H7 (cell line): ENCODE measurements at places on chromosomes 7 and 10.

DNA sequence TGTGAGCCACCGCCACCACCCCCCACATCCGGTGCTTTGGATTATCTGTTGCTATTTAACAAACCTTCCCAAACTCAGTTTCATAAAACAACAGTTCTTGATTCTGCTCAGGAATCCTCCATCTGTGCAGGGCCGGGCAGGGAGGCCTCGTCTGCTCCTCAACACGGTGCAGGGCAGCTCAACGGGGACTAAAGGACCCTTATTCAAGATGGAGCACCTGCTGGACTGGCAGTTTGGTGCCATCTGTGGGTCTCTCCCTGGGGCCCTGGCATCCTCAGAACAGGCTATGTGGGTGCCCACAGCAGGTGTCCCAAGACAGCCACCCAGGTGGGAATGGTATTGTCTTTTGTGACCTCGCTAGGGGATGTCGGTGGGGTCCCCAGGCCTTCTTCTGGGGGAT, 31.0 kb upstream of the ELFN1 start:
- DNase-seq: peak; percentile 14

GRCh38 chr7:121302214-121302745, 26.5 kb upstream of the WNT16 start:
- DNase-seq: no peak

- no peak for DNase-seq
These were observed 3.4 kb downstream of the PHYH start for GRCh38 chr10:13296476-13296875.

DNA sequence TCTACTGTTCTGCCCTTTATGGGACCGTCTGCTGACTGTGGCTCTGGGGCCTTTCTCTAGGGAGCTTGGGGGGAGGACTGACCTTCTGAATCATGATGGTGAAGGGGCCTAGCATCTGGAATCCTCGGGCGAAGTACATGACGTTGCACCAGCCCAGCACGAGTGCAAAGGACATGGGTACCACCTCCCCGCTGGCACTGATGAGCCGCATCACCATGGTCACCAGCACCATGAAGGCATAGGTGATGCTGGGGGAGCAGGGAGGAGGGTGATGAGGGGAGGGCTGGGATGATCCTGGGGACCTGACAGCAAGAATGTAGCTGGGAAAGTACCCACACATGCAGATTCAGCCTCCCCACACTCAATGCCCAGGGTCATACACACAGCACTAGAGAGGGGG, 11.1 kb downstream of the TRPV6 start:
- DNase-seq: no peak

DNA sequence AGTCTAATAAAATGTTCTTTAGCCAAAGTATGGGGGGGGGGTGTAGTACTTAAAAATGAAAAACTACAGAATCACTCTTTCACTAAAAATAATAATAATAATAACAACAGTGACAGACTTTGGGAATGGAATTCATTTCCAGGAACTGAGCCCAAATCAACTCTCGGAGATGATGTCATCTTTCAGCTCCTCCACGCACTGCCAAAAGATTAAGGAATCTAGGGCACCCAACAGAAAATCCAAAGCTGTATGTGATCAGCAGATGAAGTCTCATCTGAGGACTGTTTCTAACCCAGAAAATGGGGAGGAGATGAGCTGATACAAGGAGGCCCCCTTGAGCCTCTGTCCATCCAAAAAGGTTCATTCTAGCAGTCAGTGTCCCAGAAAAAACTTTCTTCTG, 54.5 kb downstream of the GRB10 start:
- no peak for DNase-seq

DNA sequence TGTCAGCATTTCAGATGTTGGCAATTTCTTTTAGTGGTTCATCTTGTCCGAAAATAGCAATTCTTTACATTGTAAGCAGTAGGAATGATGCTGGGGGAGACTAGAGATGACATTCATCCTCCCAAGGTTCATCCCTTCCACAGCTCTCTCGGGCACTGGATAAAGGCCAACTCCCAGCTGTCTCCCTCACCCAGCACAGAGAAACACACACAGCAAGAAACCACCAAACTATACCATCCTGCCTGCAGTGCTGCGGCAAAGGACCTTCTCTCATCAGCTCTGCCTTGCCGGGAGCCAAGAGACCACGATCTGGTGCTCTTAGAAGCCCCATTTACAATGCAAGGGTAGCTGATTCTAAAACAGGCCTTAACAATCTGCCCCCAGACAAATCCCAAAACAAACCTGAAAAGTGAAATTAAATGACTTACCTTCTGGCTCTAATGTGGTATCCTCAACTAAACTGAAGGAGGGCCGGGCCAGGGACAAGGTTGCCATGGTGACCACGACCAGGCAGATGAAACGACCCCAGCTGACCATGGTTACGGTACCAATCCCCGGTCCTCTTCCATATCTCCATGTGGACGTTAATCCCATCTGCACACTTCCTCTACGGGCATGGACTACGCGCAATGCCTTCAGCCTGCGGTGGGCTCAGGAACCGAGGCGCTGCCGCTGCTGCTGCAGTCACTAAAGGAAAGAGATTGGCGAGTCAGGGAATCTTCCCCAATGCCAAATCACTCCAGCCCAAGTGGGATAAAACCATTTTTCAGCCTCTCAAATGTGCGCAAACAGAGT, 4.8 kb downstream of the FGFR2 start:
- DNase-seq: no peak

- DNase-seq: no peak
These were observed 66.8 kb upstream of the NRP1 start for GRCh38 chr10:33401300-33401699.

DNA sequence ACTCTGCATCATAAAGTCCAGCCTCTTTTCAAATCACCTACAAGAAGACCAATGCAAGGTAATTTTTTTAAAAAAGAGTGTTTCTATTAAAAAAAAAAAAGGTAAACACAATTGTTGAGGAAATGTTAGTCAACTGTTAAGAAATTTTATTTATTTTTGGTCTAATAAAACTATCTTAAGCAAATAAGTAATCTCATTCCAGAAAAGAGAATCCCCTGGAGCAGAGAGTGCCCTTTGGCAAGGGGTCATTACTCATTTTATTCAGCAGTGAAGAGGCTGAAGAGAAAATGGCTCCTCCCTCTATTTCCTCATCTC, 63.4 kb upstream of the GSDME start:
- no peak for DNase-seq

GRCh38 chr7:92331508-92331907, 85.7 kb downstream of the ANKIB1 start:
- DNase-seq: no peak

DNA sequence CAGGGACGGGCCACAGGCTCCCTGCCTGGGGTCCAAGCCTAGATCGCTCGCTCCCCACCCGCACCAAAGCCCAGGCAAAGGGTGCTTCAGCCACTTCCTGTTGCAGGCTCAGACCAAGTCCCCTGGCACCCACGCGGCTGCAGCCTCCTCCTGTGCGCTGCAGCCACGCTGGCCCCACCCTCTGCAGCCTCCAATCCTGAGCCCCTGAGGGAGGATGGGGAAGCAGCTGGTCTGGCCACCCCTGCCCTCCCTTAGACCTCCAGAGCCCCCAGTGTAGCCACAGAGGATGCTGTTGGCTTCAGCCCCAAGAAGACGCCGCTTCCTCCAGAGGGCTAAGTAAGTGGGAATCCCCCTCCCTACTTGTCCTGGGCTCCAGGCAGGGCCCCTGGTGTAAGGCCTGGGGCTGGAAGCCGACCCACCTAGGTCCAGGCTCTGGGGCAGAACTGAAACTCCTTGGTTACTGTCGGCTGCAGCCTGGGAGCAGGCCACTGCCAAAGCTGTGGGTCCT, 9.4 kb downstream of the LIMK1 start:
- peak; percentile 72 for DNase-seq

DNA sequence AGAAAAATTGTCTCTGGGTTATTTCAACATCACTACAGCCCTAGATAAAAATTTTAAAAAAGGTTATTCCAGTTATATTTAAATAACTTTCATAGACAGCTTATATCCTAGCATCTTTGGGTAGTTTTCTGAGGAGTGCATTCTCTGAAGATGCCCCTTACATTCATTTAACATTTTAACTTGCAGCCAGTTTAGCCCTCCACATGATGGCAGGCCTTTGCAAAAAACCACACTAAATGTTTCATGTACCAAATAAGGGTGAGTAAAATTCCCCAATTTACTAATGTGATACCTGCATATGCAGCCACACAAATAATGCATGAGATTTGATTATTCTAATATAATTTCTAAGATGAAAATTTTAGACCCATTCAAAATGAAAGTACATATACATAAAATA, 108.4 kb upstream of the ZWINT start:
- DNase-seq: no peak

GRCh38 chr7:70920876-70921275, 211.1 kb upstream of the GALNT17 start:
- no peak for DNase-seq

- no peak for DNase-seq
These were observed 501.1 kb downstream of the TNS3 start for GRCh38 chr7:47080816-47081215.

DNA sequence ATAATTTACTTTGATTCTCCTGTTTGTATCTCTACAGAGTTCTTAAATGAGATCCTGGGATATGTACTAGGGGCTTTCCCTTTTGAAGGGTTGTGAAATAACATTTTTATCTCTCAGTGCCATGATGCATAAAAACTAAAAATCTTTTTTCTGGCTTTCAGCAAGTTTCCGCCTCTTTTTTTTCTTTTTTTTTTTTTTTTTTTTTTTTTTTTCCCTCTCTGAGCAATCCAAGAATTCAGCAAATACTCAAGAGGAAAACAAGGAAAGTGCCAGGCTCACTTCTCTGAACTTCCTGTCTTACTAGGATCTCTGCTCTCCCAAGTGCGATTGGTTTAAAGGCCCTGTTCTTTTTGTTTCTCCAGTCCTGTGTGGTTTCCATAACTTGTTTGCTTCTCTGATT, 79.9 kb downstream of the HYCC1 start:
- DNase-seq: no peak

DNA sequence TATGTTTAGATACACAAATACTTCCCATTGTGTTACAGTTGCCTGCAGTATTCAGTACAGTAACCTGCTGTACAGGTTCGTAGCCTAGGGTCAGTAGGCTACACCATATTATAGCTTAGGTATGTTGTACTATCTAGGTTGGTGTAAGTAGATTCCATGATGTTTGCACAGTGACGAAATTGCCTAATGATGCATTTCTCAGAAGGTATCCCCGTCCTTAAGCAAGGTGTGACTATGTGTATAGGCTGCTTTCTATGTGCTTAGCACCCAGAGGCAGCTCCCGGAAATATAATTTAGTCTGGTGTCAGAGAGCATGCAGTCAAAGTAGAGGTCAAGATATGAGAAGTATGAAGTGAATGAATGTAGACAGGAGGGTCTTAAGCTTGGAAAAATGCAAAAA, 9.8 kb downstream of the MAPK8 start:
- DNase-seq: no peak

GRCh38 chr10:109987452-109988211, 20.2 kb upstream of the ADD3 start:
- no peak for DNase-seq

- no peak for DNase-seq
These were observed 11.6 kb downstream of the ZDHHC6 start for GRCh38 chr10:112434988-112435619.

DNA sequence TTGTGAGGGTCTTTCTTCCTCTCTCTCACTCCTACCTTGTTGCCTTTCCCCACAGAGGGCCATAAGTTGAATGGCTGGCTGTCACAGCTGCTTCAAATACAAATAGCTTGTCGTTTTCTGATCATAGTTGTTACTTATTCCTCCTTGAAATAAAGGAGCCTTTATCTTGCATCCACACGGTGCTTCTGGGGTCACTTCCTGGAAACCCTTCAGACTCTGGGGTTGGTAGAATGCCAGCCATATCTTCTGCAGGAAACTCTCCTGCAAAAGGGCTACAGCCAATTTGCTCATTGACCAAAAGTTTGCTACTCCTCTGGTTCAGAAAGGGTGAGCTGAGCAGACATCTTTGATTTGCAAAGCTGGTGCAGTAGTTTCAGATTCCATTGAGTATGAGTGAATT, 70.4 kb downstream of the FAM185A start:
- no peak for DNase-seq

GRCh38 chr7:85101347-85101746, 85.5 kb downstream of the SEMA3D start:
- no peak for DNase-seq

- peak; percentile 66 for DNase-seq
These were observed 303.1 kb downstream of the ADARB2 start for GRCh38 chr10:1434202-1434601.

- DNase-seq: no peak
These were observed 18.7 kb downstream of the STN1 start for GRCh38 chr10:103899312-103899711.

GRCh38 chr10:69948261-69948660, 104.4 kb upstream of the MACROH2A2 start:
- DNase-seq: no peak

- no peak for DNase-seq
These were observed 11.7 kb upstream of the PIK3CG start for GRCh38 chr7:106853250-106853908.

DNA sequence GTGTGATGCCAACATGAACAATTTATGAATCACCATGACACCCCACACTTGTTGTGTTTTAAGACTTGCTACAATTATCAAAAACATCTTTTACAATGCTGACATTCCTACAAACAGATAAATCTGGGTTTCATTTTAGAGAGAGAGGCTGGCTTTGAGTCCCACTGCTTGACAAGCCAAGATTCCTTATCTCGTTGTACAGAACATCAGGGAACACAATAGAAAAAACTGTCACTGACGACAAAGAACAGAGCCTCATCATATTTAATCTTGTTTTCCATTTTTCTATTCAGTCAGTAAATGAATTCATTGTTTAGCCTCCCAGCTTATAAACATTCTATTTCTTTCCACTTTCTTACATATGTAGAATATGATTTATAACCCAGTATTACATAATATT, 461.6 kb upstream of the VSTM2A start:
- DNase-seq: no peak

DNA sequence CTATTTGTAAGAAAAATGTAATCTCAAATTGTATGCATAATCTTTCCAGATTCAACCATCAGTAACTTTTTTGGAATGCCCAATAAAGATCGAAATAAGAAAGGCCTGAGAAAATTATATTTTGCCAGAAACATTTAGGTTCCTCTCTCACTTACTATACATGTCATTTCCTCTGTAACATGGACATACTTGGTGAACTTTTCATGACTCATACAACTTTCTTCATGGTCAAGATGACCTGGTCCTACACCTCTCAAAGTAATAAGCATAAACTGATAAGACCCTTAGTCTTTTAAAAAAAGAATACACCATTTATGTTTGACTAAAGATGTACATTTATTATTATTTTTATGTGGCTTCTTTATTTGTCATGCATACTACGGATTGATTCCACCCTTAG, 125.3 kb downstream of the REEP3 start:
- no peak for DNase-seq

DNA sequence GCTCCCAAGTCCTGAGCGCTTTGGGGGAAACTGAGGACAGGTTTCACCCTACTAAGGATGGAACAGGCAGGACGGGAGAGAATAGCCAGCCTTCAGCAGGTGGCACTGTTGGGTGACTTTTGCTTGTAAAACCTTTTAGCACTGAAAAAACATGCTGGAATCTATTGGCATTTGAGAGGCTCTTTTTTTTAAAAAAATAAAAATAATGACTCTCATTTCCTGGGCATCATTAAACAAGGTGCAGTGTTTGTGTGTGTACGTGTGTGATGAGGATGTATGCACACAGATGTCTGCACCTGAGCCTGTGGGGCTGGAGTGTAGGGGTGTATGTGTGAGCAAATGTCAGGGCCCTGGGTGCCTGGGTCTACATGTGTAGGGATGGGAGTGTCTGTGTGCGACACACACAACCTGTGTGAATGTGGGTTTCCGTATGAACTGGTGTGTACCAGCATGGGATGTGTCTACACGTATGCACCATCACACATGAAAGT, 177.9 kb downstream of the RPS24 start:
- peak; percentile 70 for DNase-seq

- no peak for DNase-seq
These were observed 2.9 kb upstream of the FGL2 start for GRCh38 chr7:77202481-77202976.
